ENCODE measurements at places on chromosomes 4 and X.
A peak's percentile ranks its signal among the peaks of the same experiment; 100 is the strongest.

GRCh38 chrX:38206542-38206941 is 14.1 kb downstream of the SRPX start:
- no peak for DNase-seq

DNA sequence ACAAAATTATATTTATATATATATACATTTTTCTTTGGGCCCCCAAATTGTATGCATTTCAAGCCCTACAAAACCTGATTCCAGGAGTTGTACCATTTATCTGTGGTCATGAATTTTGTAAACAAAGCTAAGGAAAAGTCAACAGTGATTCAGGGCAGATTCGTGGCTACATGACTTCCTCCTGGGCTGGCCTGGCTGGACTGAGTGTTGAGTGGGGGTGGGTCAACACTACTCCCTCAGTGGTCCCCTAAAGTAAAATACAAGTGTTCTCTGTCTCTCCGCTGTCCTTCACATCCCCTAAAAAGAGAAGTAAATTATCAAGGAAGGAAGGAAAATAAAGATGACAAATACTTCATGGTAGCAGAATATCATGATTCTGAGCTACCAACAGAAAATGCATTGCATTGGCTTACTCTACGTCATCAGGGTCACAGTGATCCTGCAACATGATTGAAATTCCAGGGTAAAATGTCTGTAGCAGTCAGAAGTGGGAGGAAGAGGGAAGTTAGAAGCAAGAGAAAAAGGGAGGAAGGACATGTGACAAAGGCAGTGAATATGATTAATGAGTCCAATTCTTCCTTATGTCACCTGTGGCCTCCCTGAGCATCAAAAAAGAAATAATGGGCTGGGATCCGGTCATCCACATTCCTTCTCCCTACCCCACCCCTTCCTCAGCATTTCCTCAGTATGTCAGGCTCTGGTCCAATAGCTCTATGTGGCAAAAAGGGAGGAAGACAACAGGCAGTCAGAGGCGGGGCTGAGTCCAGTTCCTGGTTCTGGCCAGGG is 42.4 kb upstream of the MYOZ2 start:
- no peak for DNase-seq

GRCh38 chr4:163042306-163042705 is 124.4 kb downstream of the NAF1 start:
- DNase-seq, result no peak

- no peak for DNase-seq
Observed at GRCh38 chrX:37364666-37365065, 15.5 kb downstream of the PRRG1 start.

GRCh38 chr4:23680671-23681518 is 209.0 kb downstream of the PPARGC1A start:
- no peak for DNase-seq

DNA sequence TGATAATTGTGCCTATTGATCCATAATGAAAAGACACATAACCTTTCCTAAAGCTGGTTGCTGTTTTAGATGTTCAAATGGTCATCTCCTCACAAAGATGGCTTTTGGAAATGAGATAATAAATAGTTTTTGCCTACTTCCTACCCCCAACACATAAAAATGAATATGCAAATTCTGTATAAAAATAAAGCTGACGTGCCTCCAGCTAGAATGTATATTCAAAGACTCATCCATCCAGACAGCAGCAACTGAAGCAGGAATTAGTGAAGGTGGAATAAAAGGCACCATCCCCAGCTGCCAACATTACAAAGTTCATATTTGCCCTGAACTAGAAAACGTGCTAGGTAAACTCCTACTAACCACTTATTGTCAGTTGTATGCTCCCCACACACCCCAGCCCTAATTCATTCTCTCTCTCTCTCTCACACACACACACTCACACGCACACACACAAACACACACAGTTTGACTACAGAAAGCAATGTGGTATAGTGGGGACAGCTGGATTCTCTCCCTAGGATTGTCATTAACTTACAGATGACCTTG is 53.6 kb downstream of the PCDH19 start:
- DNase-seq, result no peak

DNA sequence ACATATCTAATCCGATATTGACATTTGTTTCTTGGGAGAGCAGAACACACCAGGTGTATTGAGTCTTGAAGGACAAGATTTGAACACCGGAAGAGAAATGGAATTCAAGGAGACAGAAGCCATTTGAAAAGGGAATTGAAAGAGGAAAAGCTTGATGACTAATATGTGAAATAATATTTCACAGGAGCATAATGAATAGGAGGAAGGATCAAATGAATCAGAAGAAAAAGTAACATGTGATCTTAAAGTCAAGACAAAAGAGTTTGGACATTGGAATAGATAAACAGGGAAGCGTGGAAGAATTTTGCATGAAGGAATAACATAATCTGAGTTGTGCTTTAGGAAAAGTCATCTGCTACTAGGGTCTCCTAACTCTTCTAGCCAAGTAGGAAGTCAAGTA is 145.5 kb upstream of the PDHA2 start:
- DNase-seq, result no peak

- DNase-seq, result no peak
Observed at GRCh38 chr4:86919561-86920223, 15.1 kb upstream of the AFF1 start.

- DNase-seq, result no peak
Observed at GRCh38 chrX:44080083-44080482, 106.9 kb upstream of the NDP start.

DNA sequence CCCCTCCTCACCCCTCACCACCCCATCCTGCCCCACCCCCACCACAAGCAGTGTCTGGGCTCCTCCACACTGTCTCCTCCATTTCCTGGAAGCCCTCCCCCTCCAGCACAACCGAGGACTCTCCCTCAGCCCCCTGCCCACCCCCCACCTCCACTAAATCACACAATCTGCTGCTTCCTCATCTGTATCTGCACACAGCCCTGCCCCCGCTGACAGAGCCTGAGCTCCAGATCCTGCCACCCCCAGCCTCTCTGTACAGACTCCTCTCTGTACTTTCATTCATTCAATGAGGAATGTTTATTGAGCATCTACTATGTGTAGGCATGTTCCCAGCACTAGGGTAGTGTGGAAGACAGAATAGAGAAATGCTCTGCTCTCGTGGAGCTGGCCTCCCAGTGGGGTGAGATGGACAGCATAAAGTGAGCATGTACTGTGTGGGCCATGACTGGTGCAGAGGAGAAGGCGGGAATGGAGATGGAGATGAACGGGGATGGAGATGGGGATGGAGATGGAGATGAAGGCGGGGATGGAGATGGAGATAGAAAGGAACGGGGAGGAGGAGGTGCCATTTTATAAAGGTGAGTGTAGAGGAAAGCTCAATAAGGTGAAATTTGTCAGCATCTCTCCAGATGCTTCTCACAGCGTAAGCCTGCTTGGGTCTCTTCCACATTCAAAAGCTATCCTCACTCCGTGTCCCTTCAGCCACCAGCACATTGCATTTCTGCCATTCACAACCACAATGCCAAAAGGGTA is 2.5 kb upstream of the PPP2R2C start:
- DNase-seq, result no peak

GRCh38 chr4:48324281-48324680 is 17.0 kb upstream of the SLAIN2 start:
- no peak for DNase-seq

- DNase-seq, result no peak
Observed at GRCh38 chr4:6489927-6490326, 17.5 kb upstream of the PPP2R2C start.

DNA sequence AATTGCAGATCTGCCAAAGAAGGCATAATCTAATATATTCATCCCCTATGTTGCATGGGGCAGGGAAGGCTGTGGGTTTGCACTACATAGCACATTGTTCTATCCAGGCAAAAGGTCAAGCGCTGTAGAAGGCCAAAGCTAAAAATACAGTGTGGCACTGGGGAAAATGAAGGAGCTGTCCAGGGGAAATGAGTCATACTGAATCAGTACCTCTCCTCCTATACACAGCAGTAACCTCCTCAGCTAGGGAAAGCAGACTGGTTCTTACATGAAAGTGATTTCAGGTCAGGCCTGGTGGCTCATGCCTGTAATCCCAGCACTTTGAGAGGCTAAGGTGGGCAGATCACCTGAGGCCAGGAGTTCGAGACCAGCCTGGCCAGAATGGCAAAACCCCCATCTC is 31.0 kb upstream of the SLC25A4 start:
- DNase-seq, result no peak

GRCh38 chr4:142846729-142847596 is 862 bp upstream of the INPP4B start:
- peak; percentile 69 for DNase-seq

GRCh38 chrX:1453951-1454785 is 1.5 kb upstream of the ASMTL start:
- peak; percentile 86 for DNase-seq

GRCh38 chr4:43089730-43090129 is 197.2 kb downstream of the GRXCR1 start:
- no peak for DNase-seq

GRCh38 chr4:127732623-127733328 is 2.6 kb downstream of the SLC25A31 start:
- DNase-seq, result no peak

DNA sequence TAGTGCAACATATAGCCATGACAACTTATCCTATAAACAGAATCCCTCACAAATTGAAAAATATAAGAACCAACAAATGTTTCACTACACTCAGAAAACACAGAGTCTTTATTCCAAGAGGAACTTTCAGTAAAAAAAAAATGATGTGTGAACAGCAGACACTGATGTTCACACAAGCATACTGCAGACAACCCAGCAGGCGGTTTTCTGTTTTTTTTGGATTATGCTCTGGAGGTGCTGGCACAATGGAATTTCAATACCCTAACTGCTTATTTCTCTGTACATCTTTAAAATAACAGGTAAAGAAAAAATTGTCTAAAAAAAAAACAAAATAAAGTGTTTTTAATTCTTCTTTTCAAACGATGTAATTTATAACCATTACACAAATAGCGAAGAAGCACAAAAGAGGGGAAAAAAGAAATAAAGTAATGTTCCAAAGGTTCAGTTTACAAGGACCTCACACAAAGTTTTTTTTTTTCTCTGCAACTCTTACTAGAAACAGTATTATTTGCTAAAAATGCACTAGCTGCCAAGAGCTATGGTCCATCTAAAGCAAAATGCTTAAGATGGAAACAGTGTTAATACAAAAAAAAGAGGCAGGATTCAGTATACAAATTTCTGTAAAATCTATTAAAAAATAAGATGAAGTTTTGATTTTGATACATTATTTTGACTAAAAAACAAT is 55.3 kb downstream of the ANAPC10 start:
- DNase-seq, result no peak

DNA sequence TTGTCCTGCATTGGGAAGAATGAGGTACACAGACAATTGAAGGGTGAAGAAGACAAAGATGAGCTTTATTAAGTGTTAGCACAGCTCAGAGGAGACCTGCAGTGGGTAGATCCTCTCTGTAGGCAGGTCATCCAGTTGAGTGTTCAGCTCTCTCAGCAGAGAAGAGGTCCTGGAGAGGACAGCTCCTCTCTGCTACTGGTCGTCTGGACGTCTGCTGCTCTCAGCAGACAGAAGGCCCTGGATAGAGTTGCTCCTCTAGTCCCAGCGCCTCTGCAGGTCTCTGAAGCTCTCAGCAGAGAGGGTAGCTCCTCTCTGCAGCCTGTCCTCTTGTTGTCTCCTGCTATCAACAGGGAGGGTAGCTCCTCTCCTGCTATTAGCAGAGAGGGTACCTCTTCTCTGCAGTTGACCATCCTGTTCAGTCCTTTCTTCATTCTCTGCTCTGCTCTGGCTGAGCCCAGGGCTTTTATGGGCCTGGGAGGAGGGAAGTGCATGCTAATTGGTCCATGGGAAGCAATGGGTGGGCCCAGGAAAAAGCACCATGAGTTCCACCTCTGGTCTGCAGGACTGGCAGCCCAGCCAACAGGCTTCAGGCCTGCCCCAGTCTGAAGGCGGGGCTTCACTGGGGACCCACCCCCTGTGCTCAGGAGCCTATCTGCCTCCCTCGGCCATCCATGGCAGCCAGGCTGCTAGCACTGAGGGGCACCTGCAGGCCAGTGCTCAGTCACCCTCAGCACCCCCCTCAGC is 54.1 kb upstream of the IBSP start:
- no peak for DNase-seq

DNA sequence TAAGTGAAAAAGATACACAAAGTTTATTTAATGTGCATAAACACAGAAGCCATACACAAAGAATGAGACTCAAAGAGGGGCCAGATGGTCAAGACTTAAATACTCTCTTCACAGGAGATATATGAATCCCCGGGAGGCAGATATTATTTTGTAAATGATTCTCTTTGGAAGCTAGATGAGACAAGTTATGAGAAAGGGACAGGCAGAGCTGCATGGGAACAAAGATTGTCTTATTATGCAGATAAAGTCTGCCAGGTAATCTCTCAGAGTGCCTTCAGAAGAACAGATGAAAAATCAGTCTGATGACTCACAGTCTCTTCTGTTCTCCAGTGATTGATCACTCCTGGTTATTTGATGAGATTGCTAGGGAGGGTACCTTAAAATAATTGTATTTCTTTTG is 89.0 kb downstream of the NAF1 start:
- DNase-seq, result no peak

DNA sequence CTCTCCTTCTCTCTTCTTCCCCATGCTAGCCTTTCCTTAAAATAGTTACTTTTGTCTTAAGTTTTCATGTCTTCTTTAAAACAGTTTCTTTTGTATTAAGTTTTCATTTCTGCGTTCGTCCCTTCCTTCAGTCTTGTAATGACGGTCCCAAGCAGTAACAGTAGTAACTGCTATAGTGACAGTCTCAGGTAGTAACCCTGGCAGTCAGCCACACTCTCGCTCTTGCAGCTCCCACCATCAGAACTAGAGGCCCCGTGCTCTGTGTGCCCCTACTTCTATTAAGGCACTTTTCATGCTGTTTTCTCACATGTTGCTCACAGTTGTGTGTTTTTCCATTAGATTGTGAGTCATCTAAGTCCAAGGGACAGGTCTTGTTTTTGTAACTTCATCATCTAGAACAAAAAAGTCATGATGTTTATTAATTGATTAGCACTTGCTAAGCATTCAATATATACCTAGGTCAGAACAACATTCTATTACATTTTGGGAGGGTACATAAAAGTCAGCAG is 49.3 kb downstream of the C4orf33 start:
- no peak for DNase-seq

- DNase-seq, result no peak
Observed at GRCh38 chr4:184979461-184980124, 38.7 kb upstream of the HELT start.

DNA sequence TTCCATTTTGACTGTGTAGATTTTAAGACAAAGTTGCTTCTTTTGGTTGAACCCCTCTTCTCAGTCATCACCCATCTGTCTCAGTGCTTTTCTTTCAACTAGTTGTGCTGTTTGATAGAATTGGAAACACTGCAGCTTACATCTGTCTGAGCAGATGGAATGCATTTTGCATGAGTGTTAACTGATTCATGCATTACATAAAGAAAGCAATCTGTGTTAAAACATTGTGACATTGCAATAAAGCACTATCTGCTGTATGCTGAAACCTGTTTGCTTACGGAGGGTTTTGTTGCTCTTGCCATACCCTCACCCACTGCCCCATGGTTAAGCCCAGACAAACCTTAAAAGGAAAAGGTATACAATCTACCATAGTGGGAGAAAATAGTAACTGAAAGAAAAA is 47.4 kb downstream of the NRK start:
- DNase-seq, result no peak

GRCh38 chr4:153929675-153930074 is 140.8 kb upstream of the SFRP2 start:
- DNase-seq, result no peak

GRCh38 chr4:22192084-22192511 is 243.5 kb upstream of the KCNIP4 start:
- DNase-seq, result no peak

- no peak for DNase-seq
Observed at GRCh38 chr4:158811216-158811540, 42.4 kb downstream of the FNIP2 start.
